Fibroblast of lung (primary cell): ENCODE measurements at places on chromosomes 6 and 20. TPM values are rescaled to one million over a fixed set of nuclear protein-coding genes. Genes with fewer than 3 reads are reported as not detected.

CNR1 gene
- total RNA-seq: under 0.01 TPM in 1 of 2 replicates, not detected in the other

JPH2 gene
- 0.51 and 0.66 TPM in 2 replicates for total RNA-seq

ASXL1 gene
- 29.3 and 41.1 TPM in 2 replicates for total RNA-seq

BEND3 gene
- 0.83 and 1.0 TPM in 2 replicates for total RNA-seq
